ENCODE measurements at places on chromosomes 7 and 10.

- DNase-seq, result no peak
Observed at GRCh38 chr10:35614312-35614711, 9.2 kb downstream of the GJD4 start.

DNA sequence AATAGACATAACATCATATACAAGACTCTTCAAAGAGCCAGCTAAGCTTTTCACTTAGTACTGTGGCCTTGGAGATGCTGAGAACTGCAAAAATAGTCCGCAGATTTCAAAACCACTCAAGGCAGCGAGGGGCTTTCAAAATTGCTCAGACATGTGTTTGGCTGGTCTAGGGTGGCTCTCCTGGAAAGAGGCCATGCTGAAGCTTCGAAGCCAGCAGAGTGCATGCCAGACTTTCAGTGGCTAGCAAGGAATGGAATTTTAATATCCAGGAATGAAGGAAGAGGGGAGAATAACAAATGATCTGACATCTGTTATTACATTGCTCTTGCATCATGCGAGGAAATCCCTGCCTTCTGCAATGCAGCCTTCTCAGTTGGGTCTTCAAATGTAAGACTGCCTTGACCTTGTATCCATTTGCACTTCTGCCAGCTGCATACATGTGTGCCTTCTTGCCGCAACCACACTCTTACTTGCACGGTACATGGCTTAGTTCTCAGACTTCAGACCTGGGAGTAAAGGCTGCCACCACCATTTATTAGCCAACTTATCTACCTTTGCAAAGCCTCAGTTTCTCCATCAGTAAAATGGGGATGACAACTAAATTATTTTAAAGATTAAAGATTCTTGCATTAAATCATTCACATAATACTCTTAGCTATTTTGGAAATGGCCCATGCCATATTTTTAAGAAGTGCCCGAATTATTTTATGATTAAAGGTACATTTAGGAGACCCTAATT is 55.9 kb downstream of the ITIH5 start:
- no peak for DNase-seq

DNA sequence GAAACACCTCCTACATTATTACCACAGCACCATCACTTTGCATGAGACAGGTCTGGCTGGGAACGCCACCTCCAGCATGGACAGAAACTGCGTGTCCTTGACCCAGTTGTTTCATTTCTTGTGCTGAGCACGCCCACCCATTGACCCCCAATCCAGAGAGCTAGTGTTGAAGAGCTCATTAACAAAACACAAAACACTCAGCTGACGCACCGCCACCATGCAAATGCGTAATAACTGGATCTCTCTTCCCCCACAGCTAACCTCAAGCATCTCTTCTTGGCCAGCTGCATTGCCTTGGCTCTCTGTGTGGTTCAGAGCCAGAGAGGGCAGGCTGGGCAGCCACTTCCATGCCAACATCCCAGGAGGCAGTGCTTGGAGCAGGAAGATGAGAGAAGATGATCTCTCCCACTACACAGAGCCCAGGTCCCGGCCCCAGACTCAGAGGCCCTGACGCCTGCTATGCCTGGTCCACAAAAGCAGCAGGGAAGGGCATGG is 173.5 kb downstream of the PLXNA4 start:
- no peak for DNase-seq

DNA sequence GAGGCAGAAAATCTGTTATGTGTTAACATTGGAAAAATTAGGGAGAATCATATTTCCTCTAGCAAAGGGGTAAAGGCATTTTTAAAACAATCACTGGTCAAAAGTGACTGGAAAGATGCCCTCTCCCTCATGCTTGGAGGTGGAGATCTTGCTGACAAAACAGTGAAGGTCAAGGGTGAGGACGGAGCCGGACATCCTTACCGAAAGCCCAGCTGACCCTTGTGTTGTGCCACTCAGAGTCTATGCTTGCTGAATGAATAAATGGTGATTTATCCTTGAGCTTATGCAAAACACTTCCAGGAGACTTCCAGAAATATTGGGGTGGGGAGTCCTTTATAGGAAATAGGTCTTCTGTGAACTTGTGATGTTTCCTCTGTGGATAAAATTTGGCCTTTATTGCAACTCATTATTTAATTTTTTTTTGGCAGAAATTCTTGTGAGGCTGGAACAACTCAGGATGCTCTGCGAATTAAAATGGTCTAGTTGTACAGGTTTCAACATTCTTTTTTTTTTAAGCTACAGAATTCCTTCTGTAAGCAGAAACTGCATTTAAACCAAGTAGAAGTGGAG is 28.3 kb upstream of the ELMO1 start:
- DNase-seq, result no peak

DNA sequence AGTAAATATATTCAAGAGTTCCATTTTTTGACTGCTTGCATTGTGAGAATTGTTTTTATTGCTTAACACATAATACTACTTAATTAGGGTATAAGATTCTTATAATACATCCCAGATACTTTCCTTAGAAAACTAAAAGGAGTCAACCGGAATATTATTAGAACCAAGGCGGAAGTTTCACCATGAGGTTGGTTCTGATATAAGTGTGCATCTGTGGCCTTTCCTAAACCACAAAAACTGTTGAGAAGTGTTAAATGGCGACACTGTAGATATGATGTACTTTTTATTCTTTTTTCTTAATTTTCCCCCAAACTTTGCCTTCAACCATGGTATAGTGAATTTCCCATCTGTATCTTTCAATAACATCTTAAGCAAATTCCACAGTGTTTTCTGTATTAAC is 32.3 kb upstream of the INHBA start:
- no peak for DNase-seq

GRCh38 chr7:16926283-16926682 is 44.5 kb upstream of the AGR3 start:
- no peak for DNase-seq

DNA sequence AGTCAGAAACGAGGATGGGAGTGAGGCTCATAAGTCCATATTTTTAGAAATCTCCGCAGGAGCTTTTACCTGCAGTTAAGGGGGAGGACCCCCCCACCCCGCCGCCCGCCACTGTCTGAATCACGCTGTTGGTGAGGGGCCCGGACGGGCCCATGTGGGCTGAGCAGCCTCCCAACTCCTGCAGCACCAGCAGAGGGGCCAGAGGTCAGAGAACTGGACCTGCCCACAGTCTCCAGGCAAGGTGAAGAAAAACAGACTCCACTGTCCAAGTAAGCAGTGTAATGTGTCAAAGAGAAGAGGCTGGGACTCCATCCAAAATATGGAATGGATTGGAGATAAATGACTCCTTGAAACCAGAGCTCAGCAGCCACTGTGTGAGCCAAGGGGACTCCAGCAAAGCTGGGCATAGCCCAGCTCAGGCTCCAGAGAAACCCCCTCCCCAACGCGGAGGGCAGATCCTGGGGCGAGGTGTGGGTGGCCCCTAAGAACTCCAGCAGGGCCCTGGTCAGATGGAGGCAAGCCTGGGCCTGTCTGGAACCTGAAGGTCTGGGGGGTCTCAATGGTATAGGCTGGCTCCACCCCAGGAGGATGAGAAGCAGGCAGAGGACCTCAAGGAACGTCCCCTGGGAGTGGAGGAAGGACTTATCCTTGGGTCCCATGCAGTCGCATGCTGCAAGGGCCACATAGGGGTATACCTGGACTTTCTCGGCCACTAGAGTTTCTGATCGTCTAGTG is 128.5 kb upstream of the TNS3 start:
- no peak for DNase-seq

GRCh38 chr10:58942724-58943123 is 233.7 kb upstream of the PHYHIPL start:
- no peak for DNase-seq

GRCh38 chr7:157587805-157588560 is 251.2 kb downstream of the DNAJB6 start:
- no peak for DNase-seq

DNA sequence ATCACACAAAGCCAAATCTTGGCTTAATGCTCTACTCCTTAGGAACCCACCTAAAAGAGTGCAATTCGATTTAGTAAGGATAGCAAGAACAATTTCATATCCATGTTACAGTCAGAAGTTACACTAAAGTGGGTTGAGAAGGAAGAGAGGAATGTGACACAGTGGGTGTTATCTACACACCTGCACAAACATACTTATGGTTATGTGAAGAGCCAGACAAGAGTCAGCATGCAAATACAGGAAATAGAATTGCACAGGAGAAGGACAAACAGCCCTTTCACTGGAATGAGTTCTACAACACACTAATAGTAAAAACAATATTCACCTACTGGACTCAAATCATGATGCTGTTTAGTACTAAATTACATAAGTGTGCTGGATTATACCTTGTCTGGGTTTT is 262.8 kb downstream of the DGKB start:
- DNase-seq, result no peak

DNA sequence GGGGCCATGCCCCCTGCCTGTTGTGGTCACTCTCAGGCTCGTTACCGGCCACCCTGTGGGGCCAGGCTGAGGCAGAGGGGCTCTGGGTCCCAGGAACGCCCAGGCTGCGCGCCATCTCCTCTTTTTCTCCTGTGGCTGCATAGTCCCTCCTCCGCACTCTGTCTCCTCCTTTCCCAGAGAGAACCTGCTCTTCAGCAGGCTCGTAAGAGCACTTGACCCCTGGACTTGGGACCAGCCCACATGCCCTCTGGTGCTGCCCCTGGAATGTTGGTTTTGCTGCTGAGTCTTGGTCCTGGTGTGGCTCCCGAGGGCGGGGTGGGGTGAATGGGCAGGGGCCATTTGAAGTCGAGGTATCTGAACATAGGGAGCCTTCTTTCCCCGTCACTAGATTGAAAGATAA is 6.6 kb upstream of the BHLHA15 start:
- DNase-seq, result peak; percentile 9

- no peak for DNase-seq
Observed at GRCh38 chr10:13637303-13637856, 50.6 kb downstream of the PRPF18 start.

DNA sequence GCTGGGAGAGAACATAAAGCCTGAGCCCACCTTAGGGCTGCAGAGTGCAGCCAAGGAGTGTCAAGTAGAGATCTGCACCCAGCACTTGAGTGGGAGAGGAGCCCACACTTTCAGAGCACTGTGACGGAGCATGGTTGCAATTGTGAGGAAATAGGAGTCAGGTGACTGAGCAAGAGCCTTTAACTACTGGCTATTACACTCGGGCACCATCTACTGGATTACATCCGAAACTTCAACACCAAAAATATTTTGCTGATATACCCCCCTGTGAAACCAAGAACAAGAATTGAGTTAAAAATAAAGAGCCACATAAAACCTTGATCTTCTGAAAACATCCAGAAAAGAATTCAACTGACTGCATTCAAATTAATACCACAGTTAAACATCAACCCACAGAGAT is 657.9 kb downstream of the NXPH1 start:
- DNase-seq, result no peak

GRCh38 chr7:82294865-82295264 is 148.7 kb downstream of the CACNA2D1 start:
- DNase-seq, result no peak

DNA sequence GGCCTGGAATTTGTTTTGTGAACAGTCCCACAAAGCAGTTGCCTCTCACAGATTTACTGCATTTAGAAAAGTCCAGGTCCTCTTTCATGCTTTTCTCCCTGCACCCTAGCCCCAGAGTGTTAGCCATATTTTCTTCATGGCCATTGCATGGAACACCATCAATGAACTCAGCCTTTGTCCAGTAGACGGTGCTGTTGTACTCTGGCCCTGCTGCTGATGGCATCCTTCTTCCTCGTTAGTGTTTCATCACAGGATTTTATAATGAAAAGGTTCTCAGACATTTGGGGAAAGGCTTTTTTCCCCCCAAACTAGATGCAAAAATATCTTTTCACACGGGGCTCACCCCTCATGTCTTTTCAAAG is 93.0 kb upstream of the SLC25A13 start:
- peak; percentile 37 for DNase-seq

- no peak for DNase-seq
Observed at GRCh38 chr7:28086198-28086597, 94.4 kb downstream of the JAZF1 start.

DNA sequence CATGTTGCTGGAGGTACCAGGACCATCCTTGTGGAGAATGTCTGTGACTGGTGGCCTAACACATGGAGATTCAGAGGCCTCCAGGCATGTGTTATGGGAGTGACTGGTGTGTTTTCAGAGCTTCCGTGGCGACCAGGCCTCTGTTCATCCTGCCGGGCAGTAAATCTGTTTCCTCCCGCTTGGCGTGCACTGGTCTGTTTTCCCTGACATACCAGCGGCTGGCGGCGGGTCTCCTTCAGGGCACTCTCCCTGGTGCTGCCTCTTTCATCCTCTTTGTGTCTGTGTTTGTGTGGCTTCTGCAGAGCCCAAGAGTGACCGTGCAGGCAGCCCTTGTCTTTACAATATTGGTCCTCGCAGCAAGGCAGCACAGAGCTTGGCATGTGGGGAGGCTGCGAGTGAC is 385.1 kb upstream of the MKI67 start:
- DNase-seq, result no peak

- DNase-seq, result no peak
Observed at GRCh38 chr10:46524472-46525176, 31.8 kb downstream of the GPRIN2 start.

DNA sequence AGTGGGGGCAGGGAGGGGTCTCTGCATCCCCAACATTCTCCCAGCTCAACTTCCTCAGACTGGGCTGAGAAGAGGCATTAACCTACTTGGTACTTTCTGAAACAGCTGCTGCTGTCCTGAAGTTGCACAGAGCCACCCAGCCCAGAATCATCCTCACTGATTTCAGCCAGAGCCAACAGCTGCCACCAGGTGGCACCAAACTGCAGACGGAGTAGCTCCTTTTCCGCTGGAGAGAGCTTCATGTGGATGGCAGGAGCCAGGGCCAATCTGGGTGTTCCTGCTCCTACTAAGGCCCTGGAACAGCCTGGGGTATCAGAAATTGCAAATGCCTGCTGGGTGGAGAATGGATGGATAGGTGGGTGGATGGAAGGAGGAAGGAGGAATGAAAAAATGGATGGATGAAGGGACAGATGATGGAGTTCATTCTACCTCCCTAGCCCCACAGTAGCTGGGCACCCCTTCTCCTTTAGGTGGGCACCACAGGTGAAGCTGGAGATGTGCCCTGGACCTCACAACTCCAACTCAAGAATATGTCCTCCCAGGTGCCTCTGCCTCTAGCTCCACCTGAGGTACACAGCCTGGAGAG is 11.8 kb upstream of the DRGX start:
- DNase-seq, result peak; percentile 75

DNA sequence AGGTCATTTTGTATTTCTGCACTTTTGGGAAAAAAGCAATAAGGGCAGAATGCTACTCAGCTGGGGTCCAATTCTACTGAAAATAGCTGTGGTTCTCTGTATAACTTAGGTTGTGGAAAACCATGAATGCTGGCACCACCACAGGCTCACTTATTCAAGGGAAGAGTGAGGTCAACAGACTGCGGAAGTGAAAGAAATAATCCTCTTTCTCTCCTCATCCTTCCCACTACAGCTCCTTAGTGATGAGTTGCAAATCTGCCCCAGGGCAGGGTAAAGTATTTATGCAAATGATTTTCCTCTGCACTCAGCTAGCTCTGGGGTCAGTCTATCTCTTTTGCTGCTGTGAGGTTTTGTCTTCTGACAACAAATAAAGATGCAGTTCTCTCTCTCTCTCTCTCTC is 74.1 kb upstream of the PTPRZ1 start:
- no peak for DNase-seq

- no peak for DNase-seq
Observed at GRCh38 chr7:128197989-128198580, 43.0 kb upstream of the LEP start.

GRCh38 chr7:134522601-134523000 is 4.8 kb upstream of the AKR1B10 start:
- no peak for DNase-seq

GRCh38 chr10:123229927-123230630 is 75.9 kb downstream of the BUB3 start:
- DNase-seq, result no peak

- DNase-seq, result no peak
Observed at GRCh38 chr7:98930464-98930863, 52.1 kb downstream of the TRRAP start.

All from liver (tissue), 10 donors.